M059J (cell line): ENCODE measurements at places on chromosomes 12 and 14.

DNA sequence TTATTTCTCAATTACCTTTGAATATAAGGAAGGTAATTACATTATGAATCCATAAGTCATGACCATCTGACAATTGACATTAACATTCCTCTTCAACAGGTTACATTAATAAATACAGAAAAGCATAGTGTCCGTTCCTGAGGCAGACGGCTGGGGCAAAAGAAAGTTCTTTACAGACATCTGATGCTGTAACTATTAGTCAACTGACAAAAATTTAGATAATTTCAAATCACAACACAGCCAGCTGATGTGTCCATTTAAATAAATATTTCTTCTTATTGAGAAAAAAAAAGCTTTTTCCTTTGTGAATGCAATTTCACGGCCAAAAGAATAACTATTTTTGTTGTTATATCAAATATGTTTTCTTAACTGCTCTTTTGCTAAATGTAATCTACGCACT is 9.2 kb upstream of the PYROXD1 start:
- DNase-seq = peak; percentile 34

GRCh38 chr12:23564451-23565152 is 384.9 kb downstream of the SOX5 start:
- no peak for DNase-seq

- DNase-seq = no peak
Measured at GRCh38 chr14:90398841-90399540, 2.2 kb downstream of the CALM1 start.

- DNase-seq = no peak
Measured at GRCh38 chr12:11825278-11825677, 175.8 kb downstream of the ETV6 start.

DNA sequence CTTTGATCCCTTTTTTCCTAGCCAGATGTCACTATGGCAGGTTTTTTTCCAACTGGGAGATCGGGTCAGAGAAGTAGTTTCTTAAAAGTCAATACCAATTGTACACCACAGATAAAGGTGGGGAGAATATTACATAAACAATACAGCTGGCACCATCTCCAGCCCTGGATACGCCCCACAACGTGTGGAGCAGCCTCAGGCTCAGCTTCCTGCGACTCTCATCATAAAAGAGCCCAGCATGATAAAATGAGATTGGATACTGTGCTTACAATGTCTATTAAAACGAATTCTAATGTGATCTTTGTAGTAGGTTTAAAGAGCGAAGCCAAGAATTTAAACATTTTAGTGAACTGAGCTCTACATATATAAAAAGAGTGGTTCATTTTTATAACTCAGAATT is 21.5 kb downstream of the EFCAB11 start:
- DNase-seq = no peak

GRCh38 chr14:41606282-41606531 is 469 bp upstream of the LRFN5 start:
- no peak for DNase-seq

- DNase-seq = no peak
Measured at GRCh38 chr12:127239781-127240180, 1027.2 kb upstream of the TMEM132C start.

DNA sequence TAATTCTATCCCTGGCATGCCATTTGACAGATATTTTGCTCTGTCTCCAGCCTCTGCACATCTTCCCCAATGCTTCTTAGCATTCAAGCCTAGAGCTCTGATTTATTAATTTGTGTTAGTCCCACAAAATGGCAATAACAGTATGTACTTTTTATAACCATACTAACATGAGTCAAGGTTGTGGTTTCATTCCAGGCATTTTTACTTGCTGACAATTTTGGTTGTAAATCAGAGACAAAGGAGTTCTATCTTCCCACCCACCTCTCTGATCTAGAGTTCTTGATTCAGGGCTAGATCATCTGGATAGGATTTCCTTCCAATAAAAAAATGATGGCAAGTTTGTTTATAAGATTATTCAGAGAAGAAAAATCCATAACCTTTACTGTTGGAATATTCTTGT is 18.5 kb upstream of the CISTR start:
- peak; percentile 96 for DNase-seq

- no peak for DNase-seq
Measured at GRCh38 chr12:102182635-102183034, 15.0 kb downstream of the PMCH start.

DNA sequence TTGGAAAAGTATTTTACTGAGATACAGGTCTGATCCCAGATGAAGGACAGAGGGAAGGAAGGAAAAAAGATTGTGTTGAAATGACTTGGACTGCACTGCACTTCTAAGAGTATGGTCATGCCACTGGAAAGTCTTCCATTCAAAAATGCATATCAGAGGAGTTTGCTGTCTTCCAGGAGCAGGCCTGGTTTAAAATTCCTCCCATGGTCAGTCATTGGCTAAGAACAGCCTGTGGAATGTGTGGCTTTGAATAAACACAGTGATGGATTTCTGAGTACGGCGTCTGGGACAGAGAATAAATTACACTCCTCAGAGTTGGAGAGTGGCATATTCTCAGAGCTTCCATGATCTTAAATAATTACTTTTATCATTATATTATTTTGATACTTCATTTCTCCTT is 245.8 kb upstream of the PDZRN4 start:
- peak; percentile 2 for DNase-seq

DNA sequence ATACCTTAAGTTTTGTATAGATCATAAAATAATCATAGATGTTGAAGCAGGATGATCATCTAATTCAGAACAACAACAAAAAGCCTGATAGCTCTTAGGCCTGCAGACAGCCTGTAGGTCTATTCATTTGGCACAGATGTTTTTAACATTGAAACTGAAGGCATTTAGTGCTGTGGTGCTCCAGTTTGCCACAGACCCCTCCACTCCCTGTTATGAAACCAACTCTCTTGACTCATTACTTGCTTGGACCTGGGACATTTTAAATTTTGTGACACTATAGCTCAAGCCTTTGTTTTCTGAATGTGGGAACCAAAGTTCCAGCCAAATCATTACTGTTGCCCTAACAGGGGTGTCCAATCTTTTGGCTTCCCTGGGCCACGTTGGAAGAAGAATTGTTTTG is 9.1 kb downstream of the PRKCH start:
- no peak for DNase-seq

GRCh38 chr14:64645220-64645892 is 58.9 kb upstream of the PLEKHG3 start:
- DNase-seq = peak; percentile 69

DNA sequence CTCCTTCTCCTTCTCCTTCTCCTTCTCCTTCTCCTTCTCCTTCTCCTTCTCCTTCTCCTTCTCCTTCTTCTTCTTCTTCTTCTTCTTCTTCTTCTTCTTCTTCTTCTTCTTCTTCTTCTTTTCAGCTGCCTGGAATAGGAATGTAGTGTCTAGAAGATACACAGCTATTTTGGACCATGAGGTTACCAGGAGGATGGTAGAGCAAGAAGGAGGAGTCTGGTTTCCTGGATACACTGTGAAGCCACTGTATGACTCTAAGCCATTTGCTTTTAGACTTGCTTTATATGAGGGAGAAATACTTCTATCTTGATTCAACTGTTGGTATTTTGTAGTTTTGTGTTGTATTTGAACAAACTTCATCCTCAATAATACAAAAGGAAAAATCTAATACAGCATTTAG is 3.0 kb upstream of the MYBPC1 start:
- DNase-seq = no peak

DNA sequence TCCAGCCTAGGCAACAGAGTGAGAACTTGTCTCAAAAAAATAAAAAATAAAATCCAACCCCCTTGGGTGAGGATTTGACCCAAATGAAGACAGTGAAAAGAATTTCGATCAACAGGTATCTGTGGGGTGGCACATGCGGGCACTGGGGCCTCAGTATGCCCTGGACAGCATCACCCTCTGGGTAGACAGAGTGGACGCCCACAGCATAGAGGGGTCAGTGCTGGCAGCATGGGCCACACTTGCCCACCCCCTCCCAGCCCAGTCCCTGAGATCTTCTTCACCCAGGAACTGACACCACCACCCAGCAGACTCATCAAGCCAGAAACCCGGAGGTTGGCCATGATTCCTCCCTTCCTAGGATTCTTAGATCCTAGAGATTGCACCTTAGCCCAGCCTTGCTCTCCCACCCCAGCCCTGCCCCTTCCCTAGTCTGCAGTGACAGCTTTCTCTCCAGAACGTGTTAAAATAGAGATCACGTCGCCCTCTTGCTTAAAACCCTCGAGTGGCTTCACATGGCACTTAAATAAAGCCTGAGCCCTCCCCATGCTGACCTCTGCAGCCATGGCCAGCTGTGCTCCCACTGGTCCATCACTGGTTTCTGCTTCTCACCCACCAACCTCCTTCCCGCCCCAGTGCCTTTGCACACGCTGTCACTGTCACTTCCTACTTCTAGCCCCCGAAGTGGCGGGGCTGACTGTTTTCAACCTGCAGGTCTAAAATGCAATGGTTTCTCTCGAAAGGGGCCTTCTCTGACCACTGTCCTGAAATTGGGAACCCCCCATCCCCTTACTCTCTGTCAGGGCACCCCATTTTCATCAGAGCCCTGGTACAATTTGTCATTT is 26.2 kb upstream of the DYNC1H1 start:
- DNase-seq = no peak

DNA sequence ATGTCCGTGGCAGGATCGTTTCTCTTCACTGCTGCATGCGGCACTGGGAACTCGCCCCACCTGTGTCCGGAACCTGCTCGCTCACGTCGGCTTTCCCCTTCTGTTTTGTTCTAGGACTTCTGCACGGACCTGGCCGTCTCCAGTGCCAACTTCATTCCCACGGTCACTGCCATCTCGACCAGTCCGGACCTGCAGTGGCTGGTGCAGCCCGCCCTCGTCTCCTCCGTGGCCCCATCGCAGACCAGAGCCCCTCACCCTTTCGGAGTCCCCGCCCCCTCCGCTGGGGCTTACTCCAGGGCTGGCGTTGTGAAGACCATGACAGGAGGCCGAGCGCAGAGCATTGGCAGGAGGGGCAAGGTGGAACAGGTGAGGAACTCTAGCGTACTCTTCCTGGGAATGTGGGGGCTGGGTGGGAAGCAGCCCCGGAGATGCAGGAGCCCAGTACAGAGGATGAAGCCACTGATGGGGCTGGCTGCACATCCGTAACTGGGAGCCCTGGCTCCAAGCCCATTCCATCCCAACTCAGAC is 1.2 kb downstream of the FOS start:
- peak; percentile 40 for DNase-seq

DNA sequence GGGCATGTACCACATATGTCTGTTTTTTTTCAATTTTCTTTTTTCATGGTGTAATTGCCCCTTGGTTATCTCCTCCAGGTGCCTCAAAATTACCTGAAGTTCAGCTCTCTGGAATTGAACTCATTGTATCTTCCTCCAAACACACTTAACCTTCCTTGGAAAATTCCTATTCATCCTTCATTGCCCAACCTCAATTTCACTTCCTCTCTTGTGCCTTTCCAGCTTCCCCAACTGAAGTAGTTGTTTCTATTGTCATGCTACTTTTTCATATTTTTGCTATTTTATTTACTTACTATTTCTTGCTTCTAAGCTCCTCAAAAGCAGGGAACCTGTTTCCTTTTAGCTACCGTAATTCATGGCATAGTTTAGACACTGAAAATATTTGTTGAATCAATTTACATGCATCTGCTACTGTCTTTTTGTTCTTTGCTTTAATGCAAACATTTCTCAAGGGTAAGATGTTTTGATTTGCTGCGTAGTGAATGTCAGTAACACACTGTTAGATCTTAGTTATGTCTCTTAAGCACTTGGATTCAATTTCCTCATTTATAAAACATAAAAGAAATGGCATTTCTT is 37.0 kb upstream of the STXBP6 start:
- no peak for DNase-seq

- no peak for DNase-seq
Measured at GRCh38 chr12:13536219-13536910, 339.8 kb downstream of the EMP1 start.

GRCh38 chr14:68577802-68578541 is 214.9 kb downstream of the ZFP36L1 start:
- peak; percentile 98 for DNase-seq

- DNase-seq = peak; percentile 15
Measured at GRCh38 chr14:73567951-73568885, 795 bp upstream of the ACOT2 start.

- no peak for DNase-seq
Measured at GRCh38 chr14:88488081-88488480, 66.7 kb downstream of the PTPN21 start.

DNA sequence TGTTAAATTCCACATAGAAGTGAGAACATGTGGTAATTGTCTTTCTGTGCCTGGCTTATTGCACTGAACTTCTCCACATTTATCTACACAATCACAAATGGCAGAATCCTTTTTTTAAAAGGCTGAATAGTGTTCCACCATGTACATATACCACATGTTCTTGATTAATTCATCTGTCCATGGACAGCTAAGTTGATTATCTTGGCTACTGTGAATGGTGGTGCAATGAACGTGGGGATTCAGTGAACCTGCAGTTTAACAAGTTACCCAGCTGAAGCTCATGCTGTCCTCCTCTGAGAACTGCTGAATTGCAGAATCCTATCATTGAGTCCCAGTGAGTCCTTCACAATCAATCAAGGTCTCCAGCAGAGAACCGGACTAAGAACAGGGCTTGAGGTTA is 74.9 kb downstream of the TBK1 start:
- no peak for DNase-seq

- DNase-seq = peak; percentile 38
Measured at GRCh38 chr14:97179573-97179972, 382.4 kb downstream of the VRK1 start.

- DNase-seq = peak; percentile 95
Measured at GRCh38 chr12:25829192-25829591, 129.3 kb upstream of the RASSF8 start.

- DNase-seq = peak; percentile 30
Measured at GRCh38 chr14:76456200-76456599, 80.3 kb downstream of the ESRRB start.

DNA sequence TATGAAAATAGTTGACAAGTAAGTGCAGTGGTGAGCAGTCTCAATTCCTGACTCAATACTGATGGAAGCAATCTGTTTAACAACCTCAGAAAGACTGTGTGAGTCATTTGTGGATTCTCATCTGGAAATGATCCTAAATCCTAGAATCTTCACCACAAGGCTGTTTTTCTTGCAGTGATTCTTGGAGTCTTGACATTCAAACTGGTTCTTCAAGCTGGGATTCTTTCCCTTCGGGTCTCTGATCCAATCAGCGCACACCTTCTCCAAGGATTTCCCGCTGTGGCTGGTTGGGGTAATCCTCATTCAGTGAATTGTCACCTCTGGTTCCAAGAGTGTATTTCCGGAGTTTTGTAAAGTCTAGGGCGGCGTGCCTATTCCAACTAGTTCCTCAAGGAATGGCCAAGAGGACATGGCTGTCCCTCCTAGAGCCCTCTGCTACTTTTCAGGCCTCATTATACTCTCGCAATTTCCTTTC is 37.7 kb upstream of the FOXJ2 start:
- DNase-seq = peak; percentile 86

DNA sequence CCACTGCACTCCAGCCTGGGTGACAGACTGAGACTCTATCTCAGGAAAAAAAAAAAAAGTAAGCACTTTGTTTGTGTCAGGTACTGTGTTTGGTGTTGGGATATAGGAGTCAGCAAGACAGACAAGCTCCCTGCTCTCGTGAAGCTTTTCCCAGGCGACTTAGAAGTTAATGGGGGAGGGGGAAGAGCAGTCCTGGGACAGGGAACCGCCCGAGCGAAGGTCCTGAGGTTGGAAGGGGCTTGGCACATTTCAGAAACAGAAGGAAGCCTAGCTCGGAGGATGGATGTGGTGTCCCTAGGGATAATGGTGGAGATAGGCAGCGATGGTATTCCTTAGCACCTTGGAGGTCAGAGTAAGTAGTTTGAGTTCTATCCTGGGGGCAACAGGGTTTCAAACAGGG is 8.5 kb upstream of the COX6A1 start:
- no peak for DNase-seq

GRCh38 chr14:99035268-99035667 is 236.7 kb downstream of the BCL11B start:
- DNase-seq = peak; percentile 42

GRCh38 chr14:34965912-34966311 is 16.9 kb upstream of the SRP54 start:
- no peak for DNase-seq
